ENCODE measurements at places on chromosomes 4 and X. TPM values are rescaled to one million over a fixed set of nuclear protein-coding genes. Genes with fewer than 3 reads are reported as not detected.

GRCh38 chr4:186881521-186882220, 158.0 kb upstream of the FAT1 start:
- H3K4me1 ChIP-seq, result no peaks in the 10 kb centered on the region
- no peak for DNase-seq
- H3K27ac ChIP-seq, result no peak overlapping the region
- H3K4me3 ChIP-seq, result no peak overlapping the region
- H3K36me3 ChIP-seq, result no peaks in the 10 kb centered on the region
- H3K27me3 ChIP-seq, result no peaks in the 10 kb centered on the region

DNA sequence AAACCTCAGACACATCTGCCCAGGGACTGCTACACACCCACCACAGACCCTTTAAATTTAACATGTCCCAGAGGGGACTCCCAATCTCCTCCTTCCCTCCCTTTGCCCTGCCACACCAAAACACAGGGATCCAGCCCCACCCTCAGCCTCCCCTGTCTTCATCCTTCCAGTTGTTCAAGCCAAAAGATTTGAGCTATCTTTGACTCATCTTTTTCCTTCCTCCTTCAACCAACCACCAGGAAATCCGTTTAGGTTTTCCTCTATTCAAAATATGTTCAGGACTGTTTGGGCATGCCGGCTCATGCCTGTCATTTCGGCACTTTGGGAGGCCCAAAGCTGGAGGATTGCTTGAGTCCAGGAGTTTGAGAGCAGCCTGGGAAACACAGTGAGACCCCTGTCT, 6.9 kb upstream of the STK32B start:
- peaks cover 36% of the 10 kb centered on the region for H3K27me3 ChIP-seq
- H3K4me1 ChIP-seq, result no peaks in the 10 kb centered on the region
- H3K36me3 ChIP-seq, result no peaks in the 10 kb centered on the region

- H3K4me3 ChIP-seq, result no peak overlapping the region
- H3K4me1 ChIP-seq, result peaks cover 14% of the 10 kb centered on the region
- H3K27ac ChIP-seq, result no peak overlapping the region
- no peak for DNase-seq
Measured at GRCh38 chrX:42098900-42099299, 175.5 kb upstream of the CASK start.

DNA sequence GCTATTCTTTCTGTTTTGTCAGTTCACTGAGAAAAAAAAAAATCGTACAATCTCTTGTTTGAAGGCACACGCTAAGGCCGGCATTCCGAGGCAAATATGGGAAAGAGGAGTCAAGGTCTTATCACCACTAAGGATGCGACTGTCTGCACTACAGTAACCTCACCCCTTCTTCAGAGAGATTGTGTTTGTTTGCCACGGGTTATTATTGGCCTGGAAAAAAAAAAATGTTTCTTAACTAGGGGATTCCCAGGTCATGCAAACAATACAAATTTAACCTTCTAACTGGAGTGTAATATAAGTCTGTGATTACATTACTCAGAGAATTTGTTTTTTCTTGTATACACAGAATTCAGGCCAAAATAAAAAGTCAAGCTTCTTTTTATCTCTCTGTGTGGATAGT, 168.3 kb downstream of the TMA16 start:
- no peak overlapping the region for H3K4me3 ChIP-seq
- no peaks in the 10 kb centered on the region for H3K27me3 ChIP-seq
- H3K36me3 ChIP-seq, result no peaks in the 10 kb centered on the region
- H3K27ac ChIP-seq, result no peak overlapping the region
- DNase-seq, result no peak

DNA sequence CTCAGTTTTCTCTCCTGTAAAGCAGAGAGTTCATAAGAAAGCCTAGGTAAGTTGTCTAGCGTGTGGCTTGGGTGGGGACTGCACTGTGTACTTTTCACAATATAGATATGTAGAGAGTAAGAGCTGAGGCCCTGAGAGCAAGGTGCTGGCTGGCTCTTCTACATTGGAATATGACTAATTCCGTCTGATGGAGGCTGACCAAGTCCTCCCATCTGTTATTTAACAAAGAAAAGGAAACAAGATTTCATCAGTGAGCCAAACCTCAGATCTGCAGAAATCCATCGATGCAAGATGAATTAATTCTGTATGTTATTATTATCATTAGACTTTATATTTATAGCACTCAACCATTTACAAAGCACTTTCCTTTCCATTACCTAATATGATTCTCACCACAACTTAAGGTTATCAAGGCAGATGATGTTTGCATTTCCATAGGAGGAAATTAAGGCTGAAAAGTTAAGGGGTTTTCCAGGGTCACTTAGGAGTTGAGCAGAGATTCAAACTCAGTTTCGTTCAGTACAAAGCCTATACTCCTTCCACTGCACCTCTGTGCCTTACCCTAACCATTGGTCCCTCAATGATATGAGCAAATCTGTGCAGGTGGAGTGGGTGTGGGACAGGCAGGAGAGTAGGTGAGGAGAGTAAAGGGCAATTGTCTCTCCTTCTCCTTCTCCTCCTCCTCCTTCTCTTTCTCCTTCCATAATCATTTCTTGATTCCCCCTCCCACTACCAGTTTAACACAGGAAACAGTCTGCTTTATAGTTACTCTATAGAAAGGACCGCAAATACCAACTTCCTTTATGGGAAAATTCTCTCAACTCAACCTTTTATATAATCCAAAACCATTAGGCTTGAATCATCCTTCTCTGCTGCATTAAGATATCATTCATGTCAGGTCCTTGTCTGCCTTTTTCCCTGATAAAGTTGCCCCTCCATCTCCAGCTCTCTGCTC, 27.6 kb upstream of the SRD5A3 start:
- peaks cover 10% of the 10 kb centered on the region for H3K4me1 ChIP-seq
- H3K27me3 ChIP-seq, result peaks cover 4% of the 10 kb centered on the region
- no peak for DNase-seq
- H3K27ac ChIP-seq, result no peak overlapping the region

GRCh38 chrX:19672222-19672812, 157.0 kb upstream of the MAP3K15 start:
- H3K27me3 ChIP-seq, result no peaks in the 10 kb centered on the region
- no peak overlapping the region for H3K27ac ChIP-seq
- peaks cover 24% of the 10 kb centered on the region for H3K36me3 ChIP-seq
- peaks cover 27% of the 10 kb centered on the region for H3K4me1 ChIP-seq
- DNase-seq, result no peak

DNA sequence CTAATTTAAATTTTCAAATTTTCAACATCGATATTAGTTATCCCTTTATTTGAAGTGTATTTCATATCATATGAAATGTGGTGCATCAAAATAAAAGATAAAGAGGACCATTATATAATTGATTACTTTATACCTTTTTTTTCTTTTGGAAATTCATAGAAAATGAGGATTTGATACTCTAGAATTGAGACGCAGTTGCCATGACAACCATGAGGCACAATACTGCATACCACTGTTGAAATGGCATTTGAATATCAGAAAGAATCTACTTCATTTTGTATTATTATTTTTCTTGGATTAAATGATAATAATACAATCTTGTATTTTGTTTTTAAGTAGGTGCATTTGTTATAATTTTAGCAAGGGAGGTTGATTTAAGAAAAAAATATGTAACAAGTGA, 323.1 kb downstream of the PCDH18 start:
- H3K27ac ChIP-seq, result no peak overlapping the region
- no peak overlapping the region for H3K4me3 ChIP-seq
- no peaks in the 10 kb centered on the region for H3K36me3 ChIP-seq
- no peaks in the 10 kb centered on the region for H3K4me1 ChIP-seq
- no peak for DNase-seq

DNA sequence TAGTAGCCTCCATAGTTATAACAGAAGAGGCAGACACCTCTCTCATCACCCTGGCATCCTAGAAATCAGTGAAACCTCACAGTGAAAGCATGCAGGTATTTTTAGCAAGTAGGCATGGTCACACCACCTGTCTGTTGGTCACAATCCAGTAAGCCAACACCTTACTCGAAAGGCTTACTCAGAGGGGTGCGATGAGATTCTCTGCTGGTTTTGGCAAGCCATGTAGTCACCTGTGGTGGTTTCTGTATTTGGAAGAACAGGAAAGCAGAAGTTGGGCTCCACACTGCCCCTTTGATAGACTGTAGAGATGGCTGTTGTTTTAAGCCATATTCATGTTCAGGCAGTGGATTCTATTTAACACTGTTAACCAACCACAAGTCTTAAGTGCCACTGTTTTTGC, 134.7 kb downstream of the DCLK2 start:
- H3K4me1 ChIP-seq, result no peaks in the 10 kb centered on the region
- no peak overlapping the region for H3K4me3 ChIP-seq
- no peaks in the 10 kb centered on the region for H3K36me3 ChIP-seq
- peaks cover 4% of the 10 kb centered on the region for H3K27me3 ChIP-seq
- H3K27ac ChIP-seq, result no peak overlapping the region

DNA sequence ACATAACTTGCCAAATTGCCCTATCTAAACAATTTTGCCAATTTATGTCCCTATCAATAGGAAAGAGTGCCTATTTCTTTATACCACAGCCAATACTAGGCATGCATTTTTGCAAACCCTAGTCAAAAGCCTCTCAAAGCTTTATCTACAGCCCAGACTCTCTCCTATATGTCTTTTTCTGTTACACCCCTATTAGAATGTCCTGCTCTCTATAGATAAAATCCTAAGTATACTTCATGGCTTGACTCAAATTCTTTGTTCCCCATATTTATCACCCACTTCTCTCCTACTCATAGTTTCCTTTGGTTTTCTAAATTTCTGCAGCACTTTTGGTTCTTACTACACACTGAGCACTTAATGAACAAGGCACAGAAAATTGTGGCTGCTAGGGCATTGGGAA, 38.0 kb downstream of the NUP62CL start:
- peaks cover under 1% of the 10 kb centered on the region for H3K27me3 ChIP-seq
- H3K4me1 ChIP-seq, result no peaks in the 10 kb centered on the region
- no peak overlapping the region for H3K4me3 ChIP-seq
- no peaks in the 10 kb centered on the region for H3K36me3 ChIP-seq
- no peak for DNase-seq

DNA sequence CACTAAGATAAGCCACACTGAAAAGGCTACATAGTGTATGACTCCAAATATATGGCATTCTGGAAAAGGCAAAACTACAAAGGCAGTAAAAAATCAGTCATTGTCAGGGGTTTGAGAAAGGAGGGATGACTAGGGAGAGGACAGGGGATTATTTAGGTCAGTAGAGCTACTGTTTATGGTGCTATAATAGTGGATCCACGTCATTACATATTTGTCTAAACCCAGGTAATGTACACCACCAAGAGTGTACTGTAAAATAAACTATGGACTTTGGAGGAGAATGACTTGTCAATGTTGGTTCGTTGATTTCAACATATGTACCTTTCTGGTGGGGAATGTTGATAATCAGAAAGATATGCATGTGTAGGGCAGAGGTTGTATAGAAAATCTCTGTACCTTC, 837.6 kb downstream of the FAM133A start:
- no peak overlapping the region for H3K27ac ChIP-seq
- no peaks in the 10 kb centered on the region for H3K27me3 ChIP-seq
- H3K4me1 ChIP-seq, result no peaks in the 10 kb centered on the region
- no peak for DNase-seq
- no peaks in the 10 kb centered on the region for H3K36me3 ChIP-seq

- no peaks in the 10 kb centered on the region for H3K27me3 ChIP-seq
- DNase-seq, result no peak
- no peaks in the 10 kb centered on the region for H3K36me3 ChIP-seq
Measured at GRCh38 chr4:169071747-169072146, 61.7 kb upstream of the CBR4 start.

DNA sequence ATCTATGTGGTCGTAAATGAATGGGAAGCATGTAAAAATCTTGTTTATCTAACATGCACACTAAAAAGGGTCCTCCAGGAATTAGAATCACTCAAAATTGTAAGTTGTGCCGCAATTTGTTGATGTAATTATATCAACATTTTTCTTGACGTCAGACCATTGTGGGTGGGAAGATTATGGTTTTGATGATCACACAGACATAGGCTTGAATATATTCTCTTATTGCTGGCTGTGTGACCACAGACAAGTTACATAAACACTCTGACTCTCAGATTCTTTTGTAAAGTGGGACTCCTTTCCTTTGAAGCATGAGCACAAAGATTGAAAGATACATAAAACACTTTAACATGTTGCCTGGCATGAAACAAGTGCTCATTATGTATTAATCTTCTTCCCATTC, 51.5 kb downstream of the IL1RAPL1 start:
- H3K27ac ChIP-seq, result no peak overlapping the region
- no peak overlapping the region for H3K4me3 ChIP-seq
- no peaks in the 10 kb centered on the region for H3K27me3 ChIP-seq
- DNase-seq, result no peak
- no peaks in the 10 kb centered on the region for H3K4me1 ChIP-seq
- no peaks in the 10 kb centered on the region for H3K36me3 ChIP-seq

DNA sequence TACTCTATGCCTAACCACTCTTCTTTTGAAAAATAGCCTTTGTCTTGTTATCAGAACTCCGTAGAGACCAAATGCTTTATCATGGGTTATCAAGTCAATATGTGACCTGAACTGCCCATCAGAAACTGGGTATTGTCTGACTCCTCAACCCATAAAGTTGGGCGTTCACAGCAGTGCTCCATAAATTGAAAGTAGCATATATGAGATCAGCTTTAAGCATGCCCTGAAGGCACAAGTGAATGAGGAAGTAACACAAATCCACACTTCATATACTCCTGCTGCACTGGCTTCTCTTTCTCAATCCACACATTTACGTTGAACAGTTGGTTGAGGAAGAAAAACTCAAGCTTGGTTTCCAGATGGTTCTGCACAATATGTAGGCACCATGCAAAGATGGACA, 1106.0 kb downstream of the STIM2 start:
- H3K27ac ChIP-seq, result no peak overlapping the region
- no peak overlapping the region for H3K4me3 ChIP-seq
- DNase-seq, result no peak
- no peaks in the 10 kb centered on the region for H3K4me1 ChIP-seq
- no peaks in the 10 kb centered on the region for H3K27me3 ChIP-seq

- no peaks in the 10 kb centered on the region for H3K36me3 ChIP-seq
- peaks cover 5% of the 10 kb centered on the region for H3K4me1 ChIP-seq
- no peak within 1 kb of the TSS for H3K27ac ChIP-seq
- H3K4me3 ChIP-seq, result peak within 1 kb of the TSS; percentile 9
- H3K27me3 ChIP-seq, result peaks cover 65% of the 10 kb centered on the region
- no peak for DNase-seq
Measured at GRCh38 chr4:140497747-140498636, at the start of gene MGAT4D. Gene MGAT4D (minus strand): TSS chr4:140498293. CDS start chr4:140498222, 71 bp downstream.

- no peaks in the 10 kb centered on the region for H3K36me3 ChIP-seq
- DNase-seq, result no peak
- no peak overlapping the region for H3K4me3 ChIP-seq
Measured at GRCh38 chrX:51955200-51955599, 61.8 kb downstream of the MAGED1 start.

GRCh38 chrX:154327038-154327820, 31.6 kb downstream of the TKTL1 start:
- peak overlapping the region; percentile 92 for H3K27ac ChIP-seq
- no peaks in the 10 kb centered on the region for H3K36me3 ChIP-seq
- peak; percentile 71 for DNase-seq
- H3K4me1 ChIP-seq, result peaks cover 44% of the 10 kb centered on the region

GRCh38 chr4:2806390-2807355, 13.8 kb downstream of the SH3BP2 start:
- DNase-seq, result no peak
- H3K4me1 ChIP-seq, result peaks cover 10% of the 10 kb centered on the region
- H3K27ac ChIP-seq, result peak overlapping the region; percentile 0
- H3K4me3 ChIP-seq, result no peak overlapping the region
- no peaks in the 10 kb centered on the region for H3K36me3 ChIP-seq

Gene MAGEA2
- total RNA-seq, result not detected

Gene TMPRSS11E
- total RNA-seq, result not detected

Gene EVC2
- 0.56 TPM for total RNA-seq

Gene STK26
- total RNA-seq, result 46.2 TPM

Gene FAM199X
- total RNA-seq, result 11.0 TPM

Gene CENPVL2
- total RNA-seq, result not detected

Gene F8
- total RNA-seq, result 4.6 TPM

Gene HPSE
- 26.1 TPM for total RNA-seq

Gene DIPK2B
- not detected for total RNA-seq

Measured in activated CD4-positive, alpha-beta T cell treated with anti-CD3 and anti-CD28 coated beads, Interleukin-2, amount 10 ng/mL, durations not matched to agents 7 days and 5 days (primary cell).